Cardiac septum (tissue), 1 donor: ENCODE measurements at places on chromosomes 2 and 18.
A peak's percentile ranks its signal among the peaks of the same experiment; 100 is the strongest.

GRCh38 chr18:25456334-25457010 lies 104.5 kb upstream of the ZNF521 start:
- DNase-seq, result no peak

GRCh38 chr2:201872591-201872990 lies 66.3 kb downstream of the CDK15 start:
- DNase-seq, result no peak

DNA sequence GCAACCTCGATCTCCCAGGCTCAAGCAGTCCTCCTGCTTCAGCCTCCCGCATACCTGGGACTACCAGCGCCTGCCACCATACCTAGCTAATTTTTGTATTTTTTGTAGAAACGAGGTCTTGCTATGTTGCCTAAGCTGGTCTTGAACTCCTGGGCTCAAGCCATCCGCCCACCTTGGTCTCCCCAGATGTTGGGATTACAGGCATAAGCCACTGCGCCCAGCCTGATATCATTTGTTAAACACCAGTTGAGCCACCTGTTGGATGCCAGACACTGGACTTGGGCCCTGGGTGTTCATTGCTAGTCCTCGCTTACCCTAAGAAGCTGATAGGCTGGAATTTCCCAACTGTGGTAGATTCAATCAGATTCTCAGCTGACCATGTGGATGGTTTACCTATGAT lies 79.8 kb downstream of the ITGB1BP1 start:
- no peak for DNase-seq

DNA sequence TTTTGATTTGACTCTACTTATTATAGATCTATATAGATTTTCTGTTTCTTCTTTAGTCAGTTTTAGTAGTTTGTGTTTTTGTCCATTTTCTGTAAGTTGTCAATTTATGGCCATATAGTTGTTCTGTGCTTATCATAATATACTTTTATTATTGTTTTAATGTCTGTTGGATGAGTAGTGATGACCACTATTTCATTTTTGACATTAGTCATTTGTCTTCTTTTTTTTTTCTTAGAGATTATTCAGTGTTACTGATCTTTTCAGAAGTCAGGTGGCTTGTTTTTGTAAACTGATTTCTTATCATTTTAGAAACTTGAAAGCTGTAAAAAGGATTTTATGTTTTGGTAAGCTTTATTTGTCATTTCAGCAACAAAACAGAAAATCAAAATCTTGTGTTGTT lies 57.3 kb downstream of the EPC2 start:
- DNase-seq, result no peak

DNA sequence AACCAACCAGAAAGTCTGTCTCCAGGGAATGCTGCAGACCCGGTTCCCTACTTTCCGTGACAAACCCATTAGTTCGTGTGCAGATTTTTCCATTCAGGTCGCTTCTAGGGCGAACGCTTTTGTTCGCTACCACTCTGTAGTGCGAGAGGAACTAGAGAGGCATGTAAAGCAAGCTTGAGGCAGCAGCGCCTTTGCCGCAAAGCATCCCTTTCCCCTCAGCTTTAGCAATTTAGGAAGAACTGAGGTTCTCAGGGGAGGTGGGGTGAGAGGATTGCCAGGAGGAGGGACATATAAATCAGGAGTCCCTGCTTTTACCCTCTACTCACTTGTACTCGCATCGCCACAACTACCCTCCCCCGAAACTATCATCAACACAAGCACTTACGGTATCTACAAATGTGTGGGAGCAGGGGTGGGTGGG lies 748 bp upstream of the ZNF804A start:
- peak; percentile 76 for DNase-seq

GRCh38 chr2:219681694-219682300 lies 54.4 kb downstream of the SLC4A3 start:
- no peak for DNase-seq

GRCh38 chr2:84963692-84964405 lies 7.1 kb upstream of the KCMF1 start:
- DNase-seq, result no peak
